ENCODE measurements at places on chromosomes 16 and 17. TPM values are rescaled to one million over a fixed set of nuclear protein-coding genes. Genes with fewer than 3 reads are reported as not detected.

PLA2G10 gene
- not detected for total RNA-seq

TAT gene
- not detected for total RNA-seq

KRT33A gene
- not detected for total RNA-seq

CLEC3A gene
- not detected for total RNA-seq

GRAP gene
- 267 TPM for total RNA-seq

TMEM88 gene
- 7.1 TPM for total RNA-seq

RAB37 gene
- 0.20 TPM for total RNA-seq

ATP2C2 gene
- under 0.01 TPM for total RNA-seq

KRTAP4-8 gene
- not detected for total RNA-seq

HS3ST3A1 gene
- under 0.01 TPM for total RNA-seq

LRRC37A gene
- 2.6 TPM for total RNA-seq

DNAH2 gene
- total RNA-seq: 0.20 TPM

NPIPB9 gene
- 1.4 TPM for total RNA-seq
